ENCODE measurements at places on chromosomes 5 and 9.
A peak's percentile ranks its signal among the peaks of the same experiment; 100 is the strongest.

DNA sequence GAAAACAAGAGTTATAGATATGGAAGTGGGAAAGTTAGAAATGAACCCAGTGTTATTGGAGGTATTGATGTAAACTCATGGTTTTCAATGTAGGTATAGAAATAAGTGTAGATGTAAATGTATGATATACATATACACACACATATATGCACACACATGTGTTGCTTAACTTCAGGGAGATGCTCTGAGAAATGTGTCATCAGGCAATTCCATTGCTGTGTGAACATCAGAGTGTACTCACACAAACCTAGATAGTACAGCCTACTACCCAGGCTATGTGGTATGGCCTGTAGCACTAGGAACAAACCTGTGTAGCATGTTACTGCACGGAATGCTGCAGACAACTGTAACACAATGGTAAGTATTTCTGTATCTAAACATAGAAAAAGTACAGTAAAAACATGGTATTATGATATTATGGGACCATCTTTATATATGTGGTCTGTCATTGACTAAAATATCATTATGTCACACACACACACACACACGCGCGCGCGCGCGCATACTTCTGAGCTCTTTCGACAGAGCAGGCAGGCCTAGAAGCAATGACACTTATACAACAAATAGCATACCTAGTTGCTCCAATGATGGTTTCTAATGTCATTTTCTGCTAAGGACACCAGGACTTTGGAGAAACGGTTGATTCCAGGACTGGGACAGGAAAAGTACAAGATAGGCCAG is 86.6 kb downstream of the MACROH2A1 start:
- DNase-seq: no peak

GRCh38 chr9:38026021-38026809 is 42.8 kb downstream of the SHB start:
- peak; percentile 67 for DNase-seq

DNA sequence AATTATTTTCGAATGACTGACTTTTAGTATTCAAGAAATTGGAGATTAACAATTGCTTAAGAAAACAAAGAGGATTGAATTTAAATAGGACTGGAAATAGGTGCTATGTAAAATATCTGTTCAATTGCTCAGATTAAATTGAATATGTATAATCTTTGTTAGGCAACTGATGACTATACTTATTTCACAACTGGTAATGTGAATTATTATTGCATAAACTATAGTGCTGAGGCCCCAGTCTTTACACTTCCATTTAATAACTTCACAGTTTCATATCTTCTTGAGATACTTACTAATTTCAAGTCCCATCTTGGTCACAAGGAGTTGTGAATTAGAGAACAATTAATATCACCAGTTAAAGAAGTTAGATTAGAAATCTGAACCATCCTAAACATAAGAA is 16.7 kb downstream of the CEP78 start:
- DNase-seq: no peak

DNA sequence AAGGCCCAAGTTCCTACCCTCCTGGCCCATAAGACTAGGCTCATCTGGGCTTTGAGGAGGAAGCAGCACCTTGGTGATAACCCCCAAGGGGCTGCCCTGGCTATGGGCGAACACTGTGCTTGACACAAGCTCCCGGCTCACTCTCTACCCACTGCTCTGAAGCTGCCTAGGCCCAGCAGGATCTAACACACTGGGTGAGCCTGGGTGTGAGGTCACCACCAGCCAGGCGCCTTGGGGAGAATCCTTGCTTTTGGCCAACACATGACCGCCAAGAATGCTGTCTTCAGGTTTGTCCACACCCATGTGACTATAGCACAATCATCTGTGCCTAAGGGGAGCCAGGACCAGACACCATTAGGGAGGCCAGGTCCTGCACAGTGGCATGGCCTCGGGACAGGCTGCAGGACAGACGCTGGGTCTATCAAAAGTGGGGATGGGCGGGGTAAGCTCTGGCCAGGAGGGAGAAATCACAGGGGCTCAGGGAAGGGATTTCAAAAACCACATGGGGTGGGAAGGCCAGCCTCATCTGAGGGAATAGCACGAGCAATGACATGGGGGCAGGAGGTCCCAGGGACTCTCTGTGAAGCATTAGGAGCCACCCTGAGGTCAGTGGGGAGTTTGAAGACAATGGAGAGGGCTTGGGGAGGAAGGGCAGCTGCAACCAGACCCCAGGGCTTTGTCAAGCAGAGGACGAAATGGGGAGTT is 29.6 kb downstream of the BICD2 start:
- DNase-seq: no peak

DNA sequence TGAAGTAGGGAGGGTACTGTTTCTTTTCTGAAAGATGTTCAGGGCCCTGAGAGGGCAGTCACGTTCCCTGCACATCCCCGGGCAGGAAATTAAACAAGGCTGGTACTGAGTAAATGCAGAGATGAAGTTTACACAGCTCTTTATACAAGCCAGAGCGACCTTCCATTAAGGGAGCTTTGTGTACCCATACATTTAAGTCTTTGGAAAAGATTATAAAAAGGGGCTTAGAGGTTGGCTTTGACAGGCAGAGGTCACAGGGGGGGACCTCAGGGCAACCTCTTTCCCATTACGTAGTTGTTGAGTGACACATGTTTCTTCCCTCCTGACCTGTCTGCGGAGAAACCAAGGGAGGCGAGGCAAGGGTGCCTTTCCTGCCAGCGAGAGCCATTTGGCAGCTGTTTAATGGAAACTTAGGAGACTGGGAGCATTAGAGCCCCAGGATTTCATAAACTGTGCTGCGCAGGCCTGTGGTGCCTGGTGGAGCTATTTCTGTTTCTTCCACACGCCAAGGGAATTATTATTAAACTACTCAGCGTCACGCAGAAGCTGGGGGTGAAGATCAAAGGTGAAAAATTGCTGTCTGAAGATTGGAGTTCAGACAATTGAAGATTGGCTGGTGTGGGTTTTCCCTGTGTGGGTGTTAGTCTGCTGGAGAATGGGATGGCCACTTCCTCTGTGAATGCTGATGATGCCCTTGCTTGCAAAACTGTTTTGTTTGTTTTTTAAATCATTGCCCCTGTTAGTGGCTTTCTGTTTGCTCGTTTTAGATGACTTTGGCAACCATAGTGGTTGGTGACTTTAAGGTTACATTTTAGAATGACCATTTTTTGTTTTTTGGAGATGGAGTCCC is 3.2 kb upstream of the SMIM32 start:
- DNase-seq: peak; percentile 42

DNA sequence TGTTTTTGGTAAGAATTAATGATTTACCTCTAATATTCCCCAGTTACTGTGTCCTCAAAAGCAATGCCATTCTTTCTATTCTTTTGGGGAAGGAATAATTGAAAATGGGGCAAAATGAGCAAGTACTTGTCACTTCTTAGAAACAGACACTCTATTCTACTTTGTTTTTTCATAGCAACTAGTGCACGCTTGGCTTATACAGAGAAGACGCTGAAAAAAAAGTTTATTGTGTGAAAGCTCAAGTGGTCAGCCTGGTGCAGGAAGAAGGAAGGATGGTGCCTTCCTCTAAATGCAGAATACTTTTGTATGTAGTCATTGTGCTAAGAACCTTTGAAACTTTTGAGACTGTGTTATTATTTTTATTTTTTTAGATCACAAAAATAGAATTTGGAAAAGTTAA is 29.6 kb downstream of the ANKDD1B start:
- no peak for DNase-seq
